ENCODE measurements at places on chromosomes 16 and 17.

GRCh38 chr17:45672301-45672700, 111.8 kb upstream of the CRHR1 start:
- no peak for DNase-seq

GRCh38 chr17:37025238-37025637, 76.5 kb downstream of the AATF start:
- no peak for DNase-seq

- no peak for DNase-seq
These were observed 13.0 kb downstream of the ACSF2 start for GRCh38 chr17:50439008-50439407.

- DNase-seq, result no peak
These were observed 11.4 kb downstream of the CHST4 start for GRCh38 chr16:71537643-71538042.

- no peak for DNase-seq
These were observed 6.5 kb upstream of the ZFHX3 start for GRCh38 chr16:73054498-73054812.

DNA sequence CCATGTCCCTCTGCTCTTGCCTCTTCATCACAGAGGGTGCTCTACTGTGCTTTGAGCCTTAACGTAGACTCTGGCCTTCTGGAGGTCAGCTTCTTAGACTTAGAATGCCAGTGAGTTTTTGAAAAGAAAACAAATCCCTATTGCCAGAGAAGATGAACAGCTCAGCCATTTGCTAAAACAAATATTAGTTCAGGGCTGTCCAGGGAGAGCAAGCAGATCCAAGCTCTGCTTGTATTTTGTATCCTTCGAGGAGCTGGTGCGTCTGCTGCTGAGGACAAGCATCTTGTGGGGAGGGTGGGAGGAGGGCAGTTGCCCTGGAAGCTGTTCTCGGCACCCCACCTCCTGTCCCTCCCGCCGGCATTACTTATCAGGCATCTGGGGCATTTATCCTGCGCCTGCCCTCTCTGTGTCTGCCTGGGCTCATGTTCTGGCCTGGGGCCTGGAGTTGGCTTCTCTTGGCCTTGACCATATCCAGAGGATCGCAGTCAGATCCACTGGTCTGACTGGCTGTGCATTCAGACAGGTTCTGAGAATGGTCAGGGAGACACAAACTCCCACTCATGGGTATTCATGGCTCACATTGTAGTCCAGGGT, 173.1 kb upstream of the NLRP1 start:
- DNase-seq, result no peak

GRCh38 chr17:1733759-1734158, 8.9 kb upstream of the SERPINF2 start:
- DNase-seq, result no peak

GRCh38 chr17:64638552-64639203, 23.4 kb downstream of the SMURF2 start:
- DNase-seq, result no peak

GRCh38 chr16:70635336-70636016, 10.9 kb upstream of the IL34 start:
- DNase-seq, result no peak

GRCh38 chr16:17468611-17469010, 2.1 kb downstream of the XYLT1 start:
- no peak for DNase-seq

DNA sequence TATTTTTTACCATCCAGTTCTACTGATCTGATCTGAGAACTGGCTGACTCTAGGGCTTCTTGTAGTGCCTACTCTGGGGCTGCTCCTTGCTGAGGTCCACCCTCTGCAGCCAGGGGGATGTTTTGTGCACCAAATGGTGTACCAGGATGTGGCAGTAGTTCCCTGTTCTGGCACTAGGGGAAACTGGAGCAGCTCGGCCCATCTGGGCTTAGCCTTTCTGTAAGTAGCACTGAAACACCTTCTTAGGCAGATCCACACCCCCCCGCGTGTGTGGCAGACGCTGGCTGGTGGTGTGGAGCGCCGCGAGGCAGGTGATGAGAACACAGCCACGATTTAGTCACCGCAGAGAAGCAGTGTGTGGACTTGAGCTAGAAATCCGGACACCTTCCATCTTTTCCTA, 17.0 kb downstream of the DUSP14 start:
- no peak for DNase-seq

- no peak for DNase-seq
These were observed 848.6 kb upstream of the RBFOX1 start for GRCh38 chr16:6484081-6484480.

DNA sequence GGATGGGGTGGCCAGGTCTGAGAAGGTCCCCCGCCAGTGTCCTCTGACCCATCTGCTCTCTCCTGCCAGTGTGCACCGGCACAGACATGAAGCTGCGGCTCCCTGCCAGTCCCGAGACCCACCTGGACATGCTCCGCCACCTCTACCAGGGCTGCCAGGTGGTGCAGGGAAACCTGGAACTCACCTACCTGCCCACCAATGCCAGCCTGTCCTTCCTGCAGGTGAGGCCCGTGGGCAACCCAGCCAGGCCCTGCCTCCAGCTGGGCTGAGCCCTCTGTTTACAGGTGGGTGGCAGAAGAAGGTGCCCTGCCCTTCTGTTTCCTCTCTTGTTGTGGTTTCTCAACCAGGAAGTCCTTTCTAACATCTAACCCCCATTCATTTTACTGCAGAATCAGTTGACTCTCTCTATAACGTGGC, 7.1 kb downstream of the ERBB2 start:
- no peak for DNase-seq

DNA sequence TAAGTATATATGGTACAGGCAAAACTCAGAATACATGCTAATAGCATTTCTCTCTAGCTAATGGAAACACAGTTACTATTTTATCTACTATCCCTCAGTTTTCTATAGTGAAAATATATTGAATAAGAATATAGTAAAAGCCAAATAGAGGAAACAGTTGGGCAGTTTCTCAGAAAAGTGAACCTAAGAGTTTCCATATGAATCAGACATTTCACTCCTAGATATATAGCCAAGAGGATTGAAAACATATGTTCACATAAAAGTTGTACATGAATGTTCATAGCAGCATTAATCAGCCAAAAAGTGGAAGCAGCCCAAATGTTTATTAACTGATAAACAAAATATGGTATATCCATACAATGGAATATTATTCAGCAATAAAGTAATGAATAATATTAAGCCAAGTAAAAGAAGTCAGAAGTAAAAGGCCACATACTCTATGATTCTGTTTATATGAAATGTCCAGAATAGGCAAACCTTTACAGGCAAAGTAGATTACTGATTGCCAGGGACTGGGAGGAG, 134.6 kb downstream of the CYB561 start:
- DNase-seq, result no peak

DNA sequence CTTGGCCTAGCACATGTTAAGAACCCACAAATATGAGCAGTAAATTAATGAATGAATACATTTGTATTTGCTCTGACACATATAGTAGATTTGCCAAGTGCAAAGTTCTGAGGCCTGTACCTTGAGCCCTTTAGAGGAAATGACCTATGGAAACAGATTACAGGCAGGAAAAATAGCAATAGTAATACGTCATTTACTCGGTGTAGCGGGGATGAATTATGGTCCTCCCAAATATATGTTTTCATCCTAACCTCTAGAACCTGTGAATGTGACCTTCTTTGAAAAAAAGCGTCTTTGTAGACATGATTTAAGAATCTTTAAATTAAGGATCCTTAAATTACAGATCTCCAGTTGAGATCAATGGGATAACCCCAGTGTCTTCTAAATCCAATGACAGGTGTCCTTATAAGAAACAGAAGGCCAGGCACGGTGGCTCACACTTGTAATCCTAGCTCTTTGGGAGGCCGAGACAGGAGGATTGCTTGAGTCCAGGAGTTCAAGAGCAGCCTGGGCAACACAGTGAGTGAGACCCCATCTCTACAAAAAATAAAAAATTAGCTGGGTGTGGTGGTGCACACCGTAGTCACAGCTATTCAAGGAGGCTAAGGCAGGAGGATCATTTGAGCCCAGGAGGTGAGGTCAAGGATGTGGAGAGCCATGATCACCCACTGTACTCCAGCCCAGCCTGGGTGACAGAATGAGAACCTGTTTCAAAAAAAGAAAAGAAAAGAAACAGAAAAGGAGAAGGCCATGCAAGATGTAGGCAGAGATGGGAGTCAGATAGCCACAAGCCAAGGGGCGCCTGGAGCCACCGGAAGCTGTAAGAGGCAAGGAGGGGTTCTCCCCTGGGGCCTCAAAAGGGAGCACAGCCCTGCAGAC, 5.1 kb upstream of the ITPRIPL2 start:
- no peak for DNase-seq

Measured in NCI-H187 treated with DMSO at 0.1 percent for 48 hours (cell line).